Cardiac ventricle fibroblast (primary cell): ENCODE measurements at places on chromosomes 2 and 18. TPM values are rescaled to one million over a fixed set of nuclear protein-coding genes. Genes with fewer than 3 reads are reported as not detected.

The TEKT4 gene
- not detected in 2 replicates for total RNA-seq

The PIEZO2 gene
- total RNA-seq = 1.2 and 2.1 TPM in 2 replicates

The SLC38A11 gene
- not detected in 2 replicates for total RNA-seq

The GPD2 gene
- 10.9 and 29.5 TPM in 2 replicates for total RNA-seq

The TMEM178A gene
- total RNA-seq = 0.25 and 1.0 TPM in 2 replicates

The SETBP1 gene
- total RNA-seq = 7.4 and 7.6 TPM in 2 replicates

The KCNK3 gene
- 1.1 and 1.2 TPM in 2 replicates for total RNA-seq

The ACVR1C gene
- total RNA-seq = 0.06 and 0.10 TPM in 2 replicates

The TXNDC2 gene
- total RNA-seq = 0.19 TPM in 1 of 2 replicates, not detected in the other

The GLI2 gene
- total RNA-seq = 4.6 and 5.2 TPM in 2 replicates

The LCT gene
- not detected in 2 replicates for total RNA-seq

The IL36B gene
- total RNA-seq = not detected in 2 replicates

The UBR3 gene
- 20.6 and 23.8 TPM in 2 replicates for total RNA-seq

The C2orf78 gene
- total RNA-seq = not detected in 2 replicates

The SKA1 gene
- 0.62 and 3.4 TPM in 2 replicates for total RNA-seq

The NPHP1 gene
- total RNA-seq = 0.73 and 1.7 TPM in 2 replicates

The KIF3C gene
- total RNA-seq = 8.0 TPM in 2 replicates

The M1AP gene
- total RNA-seq = 0.06 TPM in 1 of 2 replicates, not detected in the other

The TUBA3D gene
- not detected in 2 replicates for total RNA-seq

The NEMP2 gene
- 1.7 and 1.8 TPM in 2 replicates for total RNA-seq

The KHK gene
- 1.1 TPM in 1 of 2 replicates, not detected in the other for total RNA-seq

The REL gene
- 2.3 and 4.4 TPM in 2 replicates for total RNA-seq

The DNAJC5G gene
- total RNA-seq = not detected in 2 replicates

The LRRC30 gene
- total RNA-seq = not detected in 2 replicates

The ALK gene
- not detected in 2 replicates for total RNA-seq

The SPEG gene
- total RNA-seq = 8.5 and 10.5 TPM in 2 replicates

The LYG1 gene
- total RNA-seq = not detected in 2 replicates

The NPPC gene
- total RNA-seq = not detected in 2 replicates

The PSME4 gene
- total RNA-seq = 16.6 and 18.3 TPM in 2 replicates

The AMER3 gene
- not detected in 2 replicates for total RNA-seq

The MAB21L4 gene
- not detected in 2 replicates for total RNA-seq
